Stimulated activated CD4-positive, alpha-beta T cell treated with anti-CD3 and anti-CD28 coated beads, Interleukin-12 subunit alpha, Interleukin-12 subunit beta, amount 100 ng/mL, for 48 hours (primary cell): ENCODE measurements at places on chromosomes 12 and 14.

DNA sequence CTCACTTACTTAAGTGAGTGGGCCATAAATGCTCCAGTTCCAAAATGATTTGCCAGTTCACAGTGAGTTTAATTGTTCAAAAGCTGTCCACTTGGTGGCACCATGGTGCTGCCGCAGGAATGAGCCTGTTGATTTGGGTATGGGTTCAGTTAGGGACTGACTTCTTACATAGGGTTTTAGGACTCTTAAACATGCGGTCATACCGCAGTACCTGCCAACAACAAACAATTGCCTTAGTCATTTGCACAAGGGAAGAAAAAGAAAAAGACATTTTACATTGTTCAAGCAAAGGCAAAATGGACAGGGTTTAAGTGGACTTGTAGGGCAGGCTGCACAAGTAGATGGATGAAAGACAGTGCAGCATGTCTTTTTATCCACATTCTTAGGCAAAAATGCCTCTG lies 80.0 kb upstream of the DBX2 start:
- peak; percentile 20 for DNase-seq

DNA sequence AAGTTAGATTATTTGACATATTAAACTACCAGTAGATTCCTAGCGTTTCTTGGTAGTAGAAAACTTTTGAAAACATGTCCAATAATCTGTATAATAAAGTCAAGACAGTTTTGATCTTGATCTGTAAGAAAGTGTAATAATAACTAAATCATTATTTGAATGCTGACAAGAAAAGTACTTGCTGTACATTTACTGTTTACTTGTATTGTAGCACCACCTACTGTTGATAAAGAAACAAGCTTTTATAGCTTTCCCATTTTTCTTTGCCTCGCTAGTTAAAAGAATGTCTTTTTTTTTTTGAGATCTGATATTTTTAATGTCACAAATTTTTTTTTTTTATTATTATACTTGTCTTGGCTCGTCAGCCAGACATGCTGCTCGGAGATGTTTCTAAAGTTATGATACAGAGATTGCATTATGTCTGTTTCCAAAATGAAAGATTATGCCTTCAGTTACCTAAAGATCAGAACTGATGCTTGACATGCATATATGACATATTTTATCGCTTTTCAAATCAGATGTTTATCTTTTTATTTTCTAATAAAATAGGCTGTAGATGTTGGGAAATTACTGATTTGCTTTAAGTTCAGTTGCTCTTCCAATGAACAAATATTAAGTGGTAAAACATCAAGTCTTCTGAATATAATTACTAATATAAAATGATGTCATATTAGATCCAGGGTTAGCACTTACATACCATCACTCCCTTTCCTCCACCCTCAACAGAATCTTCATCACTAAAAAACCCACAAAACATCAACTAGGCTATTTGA lies 140.5 kb downstream of the AKAP6 start:
- DNase-seq: no peak

DNA sequence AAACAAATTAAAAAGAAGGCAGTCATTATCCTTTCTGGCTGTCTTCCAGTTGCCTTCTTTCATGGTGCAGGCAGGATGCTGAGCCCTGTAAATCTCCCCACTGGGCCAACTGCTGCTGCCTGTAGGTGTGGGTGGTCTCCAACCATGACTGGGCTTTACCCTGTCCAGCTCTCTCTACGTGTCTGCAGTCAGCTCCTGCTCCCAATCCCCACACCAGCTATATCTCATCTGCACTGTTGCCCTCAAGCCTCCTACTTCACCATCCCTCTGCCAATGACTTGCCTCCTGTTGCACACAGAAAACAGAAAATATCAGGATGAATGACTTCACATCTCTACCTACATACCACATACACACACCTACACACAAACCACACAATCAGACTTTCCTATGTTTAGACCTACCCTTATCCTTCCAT lies 39.7 kb upstream of the PSMA6 start:
- no peak for DNase-seq

GRCh38 chr14:97027256-97027999 lies 230.2 kb downstream of the VRK1 start:
- no peak for DNase-seq

- DNase-seq: no peak
Observed at GRCh38 chr14:51548187-51548586, 103.5 kb upstream of the FRMD6 start.

- no peak for DNase-seq
Observed at GRCh38 chr12:107335802-107336570, 242.6 kb upstream of the CRY1 start.

GRCh38 chr14:59844186-59844812 lies 26.3 kb downstream of the RTN1 start:
- no peak for DNase-seq

GRCh38 chr14:75328558-75329155 lies 50.0 kb downstream of the FOS start:
- DNase-seq: no peak

- DNase-seq: no peak
Observed at GRCh38 chr12:92574051-92574783, 128.6 kb upstream of the PLEKHG7 start.

- no peak for DNase-seq
Observed at GRCh38 chr14:92794547-92794941, 439 bp downstream of the GOLGA5 start.

GRCh38 chr14:61866932-61867920 lies 105.0 kb downstream of the SNAPC1 start:
- DNase-seq: no peak

DNA sequence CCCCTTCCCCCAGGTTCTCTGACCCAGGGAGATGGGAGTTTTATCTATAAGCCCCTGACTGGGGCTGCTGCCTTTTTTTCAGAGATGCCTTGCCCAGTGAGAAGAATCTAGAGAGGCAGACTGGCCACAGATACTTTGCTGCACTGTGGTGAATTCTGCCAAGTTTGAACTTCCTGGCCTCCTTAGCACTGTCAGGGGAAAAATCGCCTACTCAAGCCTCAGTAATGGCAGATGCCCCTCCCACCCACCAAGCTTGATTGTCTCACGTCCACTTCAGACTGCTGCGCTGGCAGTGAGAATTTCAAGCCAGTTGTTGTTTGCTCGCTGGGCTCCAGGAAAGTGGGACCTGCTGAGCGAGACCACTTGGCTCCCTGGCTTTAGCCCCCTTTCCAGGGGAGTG lies 31.7 kb downstream of the KLRK1 start:
- DNase-seq: no peak

- DNase-seq: no peak
Observed at GRCh38 chr14:36521598-36522345, 1.7 kb upstream of the NKX2-1 start.

- DNase-seq: no peak
Observed at GRCh38 chr12:54831631-54832030, 22.7 kb upstream of the MUCL1 start.

- DNase-seq: no peak
Observed at GRCh38 chr14:68658943-68659931, 133.6 kb downstream of the ZFP36L1 start.

GRCh38 chr12:48985475-48985897 lies 7.4 kb downstream of the WNT1 start:
- no peak for DNase-seq

DNA sequence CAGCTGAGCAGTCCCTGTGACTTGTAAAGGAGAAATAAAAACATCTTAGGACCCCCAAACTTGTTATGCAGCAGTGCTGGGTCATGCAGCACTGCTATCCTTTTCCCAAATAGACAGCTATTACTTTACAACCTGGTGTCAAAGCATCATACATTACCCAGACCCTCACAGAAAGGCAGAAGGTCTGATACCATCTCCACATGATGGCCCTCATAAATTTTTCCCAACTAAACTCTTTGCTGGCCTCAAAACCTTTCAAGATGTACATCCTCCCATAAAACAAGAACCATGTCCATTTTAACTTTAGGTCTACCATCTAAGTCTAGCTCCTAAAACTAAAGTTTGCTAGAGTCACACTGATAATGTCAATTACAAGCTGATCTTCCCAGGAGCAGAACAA lies 8.7 kb upstream of the RESF1 start:
- DNase-seq: no peak

- DNase-seq: peak; percentile 92
Observed at GRCh38 chr12:131928711-131929580, at the start of gene PUS1. Gene PUS1 (plus strand): TSS chr12:131929276. CDS start chr12:131929723, 447 bp downstream.

GRCh38 chr14:48936849-48937248 lies 649.3 kb downstream of the RPS29 start:
- DNase-seq: no peak

DNA sequence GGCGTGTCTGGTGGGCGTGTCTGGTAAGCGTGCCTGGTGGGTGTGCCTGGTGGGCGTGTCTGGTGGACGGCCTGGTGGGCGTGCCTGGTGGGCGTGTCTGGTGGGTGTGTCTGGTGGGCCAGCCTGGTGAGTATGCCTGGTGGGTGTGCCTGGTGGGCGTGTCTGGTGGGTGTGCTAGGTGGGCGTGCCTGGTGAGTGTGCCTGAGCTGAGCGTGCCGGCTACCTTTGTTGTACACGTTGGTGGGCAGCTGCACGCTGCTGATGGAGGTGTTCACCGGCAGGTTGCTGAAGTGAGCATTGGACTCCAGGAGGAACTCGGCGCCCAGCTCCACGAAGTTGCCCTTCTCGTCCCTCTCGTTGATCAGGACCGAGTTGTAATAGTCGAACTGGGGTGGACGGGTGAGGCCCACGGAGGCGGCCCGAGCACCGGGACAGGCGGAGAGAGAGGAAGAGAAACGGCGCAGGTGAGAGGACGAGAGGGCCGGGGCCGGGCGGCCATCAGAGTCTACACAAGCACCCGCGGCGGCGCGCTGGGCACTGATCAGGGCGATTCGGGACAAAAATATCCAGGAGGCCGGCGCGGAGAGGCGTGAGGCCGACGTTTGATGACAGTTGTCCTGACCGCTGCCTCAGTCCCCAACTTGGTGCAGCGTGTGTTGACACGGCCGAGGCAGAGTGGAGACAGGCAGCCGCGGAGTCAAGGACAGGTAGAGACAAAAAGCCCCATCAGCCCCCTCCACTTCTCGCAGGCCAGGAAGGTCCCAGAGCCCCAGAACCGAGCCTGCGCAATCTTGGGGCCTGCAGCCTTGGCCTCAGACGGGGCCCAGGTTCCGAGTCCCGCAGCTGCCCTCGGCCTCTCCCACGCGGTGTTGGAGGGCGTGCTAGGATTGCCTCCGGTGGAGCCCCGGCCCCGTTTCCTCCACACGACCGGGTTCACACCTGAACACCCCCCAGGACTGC lies 10.5 kb downstream of the CACNA2D4 start:
- no peak for DNase-seq

DNA sequence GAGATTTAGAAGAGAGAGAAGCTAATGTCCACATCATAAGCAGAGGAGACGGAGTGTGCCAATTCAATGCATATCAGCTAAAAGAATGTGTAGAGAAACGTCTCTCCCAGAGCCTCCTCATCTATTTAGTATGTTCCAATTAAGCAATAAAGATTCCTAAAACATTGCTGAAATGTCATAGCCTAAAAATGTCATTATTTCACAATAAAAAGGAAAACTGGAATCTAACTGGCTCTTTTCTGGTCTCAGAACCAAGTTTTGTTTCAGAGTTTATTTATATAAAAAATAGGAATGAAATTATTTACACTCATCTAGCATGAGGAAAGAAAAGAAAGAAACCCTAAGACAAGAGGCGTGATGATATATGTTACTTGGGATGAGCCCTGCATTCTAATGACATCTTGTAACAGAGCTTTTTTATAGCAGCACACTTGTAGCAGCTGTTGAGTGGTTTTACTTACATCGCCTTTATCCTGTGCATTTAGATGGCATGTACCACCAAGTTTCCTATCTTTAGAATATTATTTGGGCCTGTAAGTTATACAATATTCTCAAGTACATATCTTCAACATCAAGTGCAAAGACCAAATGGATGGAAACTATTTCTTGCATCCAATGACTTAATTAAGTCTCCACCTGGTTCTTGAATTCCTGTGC lies 266.3 kb upstream of the PRKD1 start:
- DNase-seq: no peak

DNA sequence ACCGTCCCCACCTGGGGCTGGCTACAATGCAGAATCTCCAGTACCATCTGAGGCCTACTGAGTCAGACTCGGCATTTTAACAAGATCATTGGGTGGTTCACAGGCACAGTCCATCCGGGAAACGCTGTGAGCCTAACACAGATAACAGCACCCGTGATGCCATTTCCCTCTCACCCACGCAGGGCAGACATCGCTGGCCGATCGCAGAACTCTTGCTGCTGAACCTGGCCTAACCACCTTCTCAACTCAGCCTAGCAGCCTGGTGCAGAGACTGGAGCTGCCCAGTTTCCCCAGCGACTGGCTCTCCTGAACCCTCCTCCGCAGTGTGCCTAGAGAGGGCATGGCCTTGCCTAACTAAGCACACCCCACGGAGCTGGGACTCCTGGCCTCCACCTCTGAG lies 83.3 kb downstream of the NCOR2 start:
- no peak for DNase-seq

GRCh38 chr12:16163901-16164300 lies 113.6 kb downstream of the SLC15A5 start:
- DNase-seq: no peak

DNA sequence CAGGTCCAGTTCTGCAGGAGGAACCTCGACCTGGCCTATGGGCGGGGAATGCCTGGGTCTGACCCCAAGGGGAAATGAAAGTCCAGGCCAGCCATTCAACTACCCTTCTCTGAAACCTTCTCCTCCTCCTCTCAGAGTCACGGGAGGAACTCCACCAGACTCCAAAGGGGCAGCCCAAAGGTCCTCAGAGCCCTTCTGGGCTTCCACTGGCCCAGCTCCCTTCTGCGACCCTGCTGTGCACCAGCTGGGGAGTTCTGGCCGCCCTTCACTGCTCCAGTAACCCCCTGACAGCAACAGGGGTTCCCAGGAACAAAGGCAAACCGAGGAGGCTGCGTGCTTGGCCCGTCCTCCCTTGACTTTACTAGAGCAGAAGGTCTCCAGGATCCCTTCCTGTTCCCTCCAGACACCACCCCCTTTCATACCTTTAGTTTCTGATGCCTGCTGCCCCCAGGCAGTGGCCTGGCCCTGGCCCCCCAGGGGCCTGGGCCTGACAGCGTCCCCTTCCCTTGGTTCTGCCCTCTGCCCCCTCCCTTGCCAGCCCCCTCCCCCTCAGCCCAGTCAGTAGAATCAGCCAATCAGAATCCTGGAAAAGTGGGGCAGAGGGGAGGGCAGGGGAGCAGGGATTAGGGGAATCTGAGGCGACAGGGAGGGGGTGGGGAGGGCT lies 850 bp upstream of the ZNF385A start:
- DNase-seq: no peak

GRCh38 chr12:6391013-6391412 lies 7.1 kb downstream of the LTBR start:
- DNase-seq: no peak
